Retina (tissue), 1 donor: ENCODE measurements at places on chromosomes 4 and X.

DNA sequence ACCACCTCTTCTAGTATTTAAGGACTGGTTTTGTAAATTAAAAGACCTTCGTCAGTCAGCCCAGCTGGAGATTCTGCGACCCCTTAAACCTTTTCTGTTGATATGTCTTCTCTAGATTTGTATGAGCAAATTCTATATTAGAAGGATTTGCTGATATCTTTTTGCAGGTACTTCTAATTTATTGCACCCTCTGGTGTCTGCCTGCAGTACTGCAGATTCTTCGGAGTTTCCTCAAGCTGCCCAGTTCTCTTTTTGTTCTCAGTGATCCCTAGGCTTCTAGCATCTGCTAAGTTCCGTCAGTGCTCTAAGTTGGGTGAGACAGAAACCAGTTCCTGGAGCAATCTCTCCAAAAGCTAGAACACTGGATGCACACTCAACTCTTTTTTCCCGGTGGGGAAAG, 545.2 kb downstream of the C4orf33 start:
- peak; percentile 3 for DNase-seq

- no peak for DNase-seq
These were observed 1521.7 kb downstream of the RPA4 start for GRCh38 chrX:98405376-98405775.

- DNase-seq, result no peak
These were observed 21.6 kb upstream of the WDR17 start for GRCh38 chr4:176043838-176044588.

- no peak for DNase-seq
These were observed 96.3 kb upstream of the ENPP6 start for GRCh38 chr4:184313702-184314659.

DNA sequence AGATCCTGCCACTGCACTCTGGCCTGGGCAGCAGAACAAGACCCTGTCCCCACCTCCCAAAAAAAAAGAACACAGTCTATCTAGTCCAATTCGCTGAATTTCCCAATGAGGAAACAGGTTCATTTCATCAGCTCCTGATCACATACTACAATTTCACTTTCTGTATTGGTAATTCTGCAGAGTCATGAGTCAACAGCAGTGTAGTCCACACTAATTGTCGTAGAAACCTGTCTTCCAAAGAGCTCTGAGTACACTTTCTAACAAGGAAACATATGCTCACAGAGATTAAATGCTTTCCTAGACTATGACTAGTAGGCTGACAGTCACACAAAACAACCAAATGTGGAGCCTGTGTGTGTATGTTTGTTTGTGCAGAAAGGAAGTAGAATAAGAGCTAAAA, 91.9 kb downstream of the GPC4 start:
- no peak for DNase-seq

DNA sequence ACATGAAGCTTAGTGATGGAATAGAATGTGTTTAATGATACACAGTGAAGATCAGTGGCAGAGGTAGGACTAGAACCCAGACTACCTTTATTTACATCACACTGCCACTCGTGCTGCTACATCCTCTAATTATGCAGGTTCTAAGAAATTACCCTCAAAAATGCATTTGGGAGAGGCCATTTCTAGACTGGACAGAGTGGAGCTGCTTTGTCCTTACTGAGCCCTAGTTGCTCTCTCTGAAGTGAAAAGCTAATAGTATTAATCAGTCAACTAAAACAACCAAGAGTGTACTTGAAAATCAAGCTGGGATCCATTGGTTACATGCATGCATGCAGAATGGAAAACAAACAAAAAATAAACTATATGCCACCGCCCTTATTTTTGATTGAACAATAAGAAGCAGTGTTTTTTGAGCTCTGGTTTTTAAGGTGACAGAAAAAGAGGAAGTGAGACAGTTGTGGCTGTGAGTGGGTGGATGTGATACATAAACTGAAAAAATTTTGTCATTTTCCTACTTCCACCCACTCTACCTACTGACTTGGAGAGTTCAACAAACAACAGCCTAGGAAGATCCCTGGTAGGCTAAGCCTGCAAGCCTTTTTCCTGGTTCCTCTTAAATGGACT, 6.8 kb upstream of the VSIG4 start:
- DNase-seq, result no peak

DNA sequence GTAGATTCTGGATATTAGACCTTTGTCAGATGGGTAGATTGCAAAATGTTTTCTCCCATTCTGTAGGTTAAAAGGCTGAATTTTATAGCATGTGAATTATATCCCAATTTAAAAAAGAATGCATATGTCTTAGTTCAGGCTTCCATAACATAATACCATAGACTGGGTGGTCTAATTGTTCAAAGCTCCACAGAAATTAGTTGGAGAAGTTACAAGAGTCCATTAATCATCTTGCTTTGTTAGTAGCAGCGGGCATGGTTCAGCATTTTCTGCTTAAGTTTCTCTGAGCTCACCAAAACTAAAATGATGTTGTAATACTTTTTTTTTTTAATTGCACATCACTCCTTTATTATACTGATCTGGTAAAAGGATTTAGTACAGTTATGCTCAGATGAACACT, 1.8 kb downstream of the PGAM4 start:
- DNase-seq, result no peak

DNA sequence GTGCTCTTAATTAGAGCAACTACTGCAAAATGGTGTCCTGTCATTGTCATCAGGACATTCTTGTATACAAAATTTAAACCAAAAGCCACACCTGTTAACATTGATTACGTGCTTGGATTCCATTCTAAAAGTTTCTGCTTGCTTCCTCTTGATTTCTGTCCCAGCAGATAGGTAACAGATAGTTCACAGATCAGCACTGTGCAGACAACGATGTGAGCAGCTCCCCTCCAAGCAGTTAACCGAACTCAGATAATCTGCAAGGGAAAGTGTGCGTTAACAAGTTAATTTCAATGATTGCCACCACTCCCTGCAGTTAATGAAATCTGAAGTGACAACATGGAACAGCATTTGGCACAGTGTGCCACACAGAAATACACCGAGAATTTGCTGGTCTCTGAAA, 54.4 kb upstream of the RELL1 start:
- DNase-seq, result peak; percentile 9

- DNase-seq, result no peak
These were observed 7.2 kb downstream of the PRKG2 start for GRCh38 chr4:81207828-81208227.

- no peak for DNase-seq
These were observed at the start of gene ALB for GRCh38 chr4:73404042-73404441. Gene ALB, plus strand, starts transcription at chr4:73404287. Its CDS starts 41 bp downstream, at chr4:73404328.
